ENCODE measurements at places on chromosomes 7 and 10.

GRCh38 chr10:57946833-57947232 lies 320.9 kb downstream of the IPMK start:
- DNase-seq = no peak

GRCh38 chr10:14858338-14858960 lies 20.2 kb upstream of the SUV39H2 start:
- DNase-seq = peak; percentile 92

DNA sequence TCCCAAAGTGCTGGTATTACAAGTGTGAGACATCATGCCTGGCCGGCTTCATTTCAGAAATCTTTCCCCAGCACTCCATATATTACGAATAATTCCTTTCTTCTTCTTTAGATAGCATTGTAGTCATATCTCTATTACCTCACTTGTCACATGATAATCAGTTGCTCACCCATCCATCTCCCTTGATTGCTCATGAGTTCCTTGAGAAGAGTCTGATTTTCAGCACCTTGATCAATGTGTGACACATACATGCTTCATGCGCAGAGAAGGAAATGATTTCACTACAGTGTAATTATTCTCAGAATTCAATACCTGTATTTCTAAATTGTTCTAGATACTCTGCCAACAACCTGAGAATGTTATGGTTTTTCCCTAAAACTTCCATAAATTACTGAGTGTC lies 26.7 kb upstream of the GGCT start:
- no peak for DNase-seq

GRCh38 chr10:72782649-72783330 lies 90.8 kb downstream of the MCU start:
- no peak for DNase-seq

- no peak for DNase-seq
These were observed 46.2 kb downstream of the LAMB4 start for GRCh38 chr7:108083980-108084379.
